ENCODE measurements at places on chromosomes 7 and 10.

GRCh38 chr10:69397972-69398371 lies 18.7 kb downstream of the TACR2 start:
- no peak for DNase-seq
- H3K36me3 ChIP-seq, result peaks cover 94% of the 10 kb centered on the region
- peaks cover 1% of the 10 kb centered on the region for H3K4me1 ChIP-seq
- no peak overlapping the region for H3K27ac ChIP-seq
- no peak overlapping the region for H3K4me3 ChIP-seq
- no peaks in the 10 kb centered on the region for H3K27me3 ChIP-seq

- no peak overlapping the region for H3K4me3 ChIP-seq
- no peak overlapping the region for H3K27ac ChIP-seq
- DNase-seq, result no peak
These were observed 57.6 kb downstream of the BICC1 start for GRCh38 chr10:58570307-58570723.

- H3K4me1 ChIP-seq, result no peaks in the 10 kb centered on the region
- no peaks in the 10 kb centered on the region for H3K36me3 ChIP-seq
- H3K4me3 ChIP-seq, result no peak overlapping the region
- peaks cover 20% of the 10 kb centered on the region for H3K27me3 ChIP-seq
- DNase-seq, result no peak
These were observed 73.9 kb downstream of the KCNMA1 start for GRCh38 chr10:77563638-77564270.

- peak overlapping the region; percentile 37 for H3K4me3 ChIP-seq
- H3K27me3 ChIP-seq, result no peaks in the 10 kb centered on the region
- peaks cover 64% of the 10 kb centered on the region for H3K4me1 ChIP-seq
- no peak for DNase-seq
These were observed 37.7 kb downstream of the CDK13 start for GRCh38 chr7:39987641-39988347.

- DNase-seq, result no peak
- H3K27ac ChIP-seq, result no peak overlapping the region
- H3K27me3 ChIP-seq, result no peaks in the 10 kb centered on the region
These were observed 63.8 kb downstream of the ICA1 start for GRCh38 chr7:8197994-8198698.

DNA sequence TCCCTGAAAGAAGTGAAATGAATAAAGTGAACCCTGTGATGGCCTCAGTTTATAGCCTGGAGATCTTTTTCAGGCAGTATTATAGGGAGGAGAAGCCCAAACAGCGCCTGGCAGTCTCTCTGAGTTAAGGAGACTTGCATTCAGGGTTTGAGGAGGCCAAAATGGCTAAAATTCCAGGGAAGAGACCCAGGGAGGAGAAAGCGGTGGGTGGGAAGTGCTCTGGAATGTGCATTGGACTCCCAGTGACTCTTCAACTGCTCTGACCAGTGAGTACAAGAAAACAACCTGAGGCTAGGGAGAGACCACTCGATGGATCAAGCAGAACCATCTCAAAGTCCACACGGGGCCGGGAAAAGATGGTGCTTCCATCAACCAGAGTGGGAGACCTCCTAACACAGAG lies 35.3 kb upstream of the EPHB6 start:
- H3K27ac ChIP-seq, result no peak overlapping the region
- H3K4me3 ChIP-seq, result no peak overlapping the region
- peaks cover 21% of the 10 kb centered on the region for H3K4me1 ChIP-seq
- DNase-seq, result no peak
- H3K36me3 ChIP-seq, result no peaks in the 10 kb centered on the region

DNA sequence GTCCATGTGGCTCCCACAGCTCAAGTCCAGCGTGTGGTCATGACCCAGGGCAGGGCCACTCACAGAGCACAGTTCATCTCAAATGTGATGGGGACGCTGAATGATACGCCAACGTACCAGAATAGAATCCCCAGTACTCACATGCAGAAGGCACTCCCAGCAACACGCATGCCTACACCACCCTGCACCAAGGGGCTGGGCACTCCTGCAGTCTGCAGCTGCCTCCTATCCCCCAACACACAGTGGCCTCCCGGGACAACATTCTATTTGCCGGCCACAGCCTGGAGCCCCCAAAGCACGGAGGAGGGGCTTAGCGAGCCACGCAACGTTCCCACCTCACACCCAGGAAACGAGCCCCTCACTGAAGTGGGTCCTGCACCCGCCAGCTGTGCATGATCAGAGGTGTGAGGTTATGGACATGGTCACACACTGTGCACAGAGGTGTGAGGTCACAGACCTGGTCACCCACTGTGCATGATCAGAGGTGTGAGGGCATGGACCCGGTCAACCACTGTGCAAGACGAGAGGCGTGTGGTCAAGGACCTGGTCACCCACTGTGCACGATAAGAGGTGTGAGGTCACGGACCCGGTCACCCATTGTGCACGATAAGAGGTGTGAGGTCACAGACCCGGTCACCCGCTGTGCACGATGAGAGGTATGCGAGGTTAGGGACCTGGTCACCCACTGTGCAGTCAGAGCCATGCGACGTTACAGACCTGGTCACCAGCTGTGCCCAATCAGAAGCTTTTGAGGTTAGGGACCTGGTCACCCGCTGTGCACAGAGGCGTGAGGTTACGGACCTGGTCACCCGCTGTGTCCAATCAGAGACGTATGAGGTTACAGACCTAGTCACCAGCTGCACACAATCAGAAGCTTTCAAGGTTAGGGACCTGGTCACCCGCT lies 182.8 kb downstream of the DIP2C start:
- DNase-seq, result no peak
- peaks cover 21% of the 10 kb centered on the region for H3K4me1 ChIP-seq
- peaks cover 10% of the 10 kb centered on the region for H3K27me3 ChIP-seq
- no peaks in the 10 kb centered on the region for H3K36me3 ChIP-seq
- H3K27ac ChIP-seq, result no peak overlapping the region

DNA sequence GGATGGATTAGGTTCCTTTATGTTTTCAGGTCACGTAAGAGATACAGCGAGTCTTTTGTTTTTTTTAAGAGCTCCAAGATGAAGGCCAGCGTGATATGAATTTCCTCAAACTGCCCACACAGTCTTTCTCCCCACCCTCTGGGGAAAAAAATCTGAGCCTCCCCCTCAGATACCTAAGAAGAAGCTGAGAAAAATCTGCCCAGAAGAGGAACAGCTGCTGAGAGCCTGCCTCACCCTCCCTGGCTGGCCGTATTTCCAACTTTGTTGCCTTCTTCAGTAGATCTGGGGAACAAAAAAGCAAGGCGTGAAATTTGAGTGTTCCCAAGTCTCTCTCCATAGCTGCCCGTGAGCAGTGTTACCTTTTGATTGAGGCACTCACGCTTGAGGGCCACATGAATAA lies 208.1 kb downstream of the KIAA1217 start:
- H3K4me1 ChIP-seq, result no peaks in the 10 kb centered on the region
- no peak overlapping the region for H3K27ac ChIP-seq
- no peak for DNase-seq
- peaks cover 22% of the 10 kb centered on the region for H3K27me3 ChIP-seq
- H3K4me3 ChIP-seq, result no peak overlapping the region
- no peaks in the 10 kb centered on the region for H3K36me3 ChIP-seq

GRCh38 chr7:8442814-8443304 lies 9.4 kb downstream of the NXPH1 start:
- DNase-seq, result peak; percentile 64
- H3K4me1 ChIP-seq, result peaks cover 18% of the 10 kb centered on the region
- no peaks in the 10 kb centered on the region for H3K36me3 ChIP-seq
- H3K27me3 ChIP-seq, result peaks cover 95% of the 10 kb centered on the region
- no peak overlapping the region for H3K27ac ChIP-seq

- H3K4me3 ChIP-seq, result no peak overlapping the region
- H3K27ac ChIP-seq, result peak overlapping the region; percentile 85
- H3K27me3 ChIP-seq, result no peaks in the 10 kb centered on the region
- peak; percentile 50 for DNase-seq
These were observed 9.4 kb upstream of the PSAP start for GRCh38 chr10:71860243-71861029.

DNA sequence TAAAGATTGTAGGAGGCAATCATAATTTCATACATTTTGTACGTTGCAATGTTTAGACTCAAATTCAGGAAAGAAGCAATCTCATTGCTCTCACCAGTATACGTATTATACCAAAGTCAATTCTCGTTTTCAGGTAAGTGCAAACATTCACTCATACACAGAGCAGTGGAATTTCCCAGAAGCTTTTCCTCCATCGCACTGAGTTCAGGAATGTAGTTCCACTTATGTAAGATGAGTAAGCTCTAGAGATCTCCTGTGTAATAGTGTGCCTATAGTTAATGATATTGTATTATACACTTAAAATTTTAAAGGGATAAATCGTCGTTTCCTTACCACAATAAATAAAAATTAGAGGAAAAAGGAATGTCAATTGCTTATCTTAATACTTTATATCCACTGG lies 470.8 kb upstream of the KCND2 start:
- H3K4me3 ChIP-seq, result no peak overlapping the region
- no peaks in the 10 kb centered on the region for H3K36me3 ChIP-seq
- H3K27me3 ChIP-seq, result no peaks in the 10 kb centered on the region
- no peaks in the 10 kb centered on the region for H3K4me1 ChIP-seq
- DNase-seq, result no peak

DNA sequence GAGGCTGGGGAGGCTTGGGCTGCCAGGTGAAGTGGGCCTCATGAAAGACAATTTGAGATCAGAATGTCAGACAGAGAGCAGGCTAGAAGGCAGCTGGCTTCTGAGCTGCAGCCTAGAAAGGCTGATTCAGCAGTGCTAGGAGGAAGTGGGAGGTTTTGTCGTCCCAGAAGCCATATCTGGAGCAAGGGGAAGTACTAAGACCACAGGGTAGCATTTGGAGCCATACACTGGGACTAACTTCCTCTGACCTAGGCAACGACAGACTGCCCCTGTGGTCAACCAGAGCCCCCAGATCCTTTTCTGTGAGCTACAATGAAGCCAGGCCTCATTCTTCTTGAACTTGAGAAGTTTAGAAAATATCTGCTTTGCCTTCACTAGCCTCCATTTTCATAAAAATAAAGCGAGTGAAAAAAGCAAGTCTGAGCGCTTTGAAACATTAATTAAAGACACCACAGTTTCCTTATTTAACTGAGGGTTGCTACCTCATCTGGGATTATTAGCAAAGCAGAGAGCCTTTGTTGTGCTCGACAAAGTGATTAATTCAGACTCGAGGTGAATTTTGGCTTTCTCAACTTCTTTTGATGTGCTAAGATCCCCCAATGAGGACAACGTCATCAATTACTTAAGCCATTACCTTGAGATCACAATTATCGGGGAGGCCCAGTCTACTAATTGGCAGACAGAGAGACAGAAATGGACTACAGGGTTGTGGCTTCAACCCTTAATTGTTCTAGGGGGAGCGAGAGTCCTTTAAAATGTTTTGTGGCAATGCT lies 26.6 kb downstream of the TBXAS1 start:
- no peaks in the 10 kb centered on the region for H3K27me3 ChIP-seq
- peak; percentile 42 for DNase-seq
- no peaks in the 10 kb centered on the region for H3K36me3 ChIP-seq
- no peak overlapping the region for H3K4me3 ChIP-seq
- H3K27ac ChIP-seq, result peak overlapping the region; percentile 77

- H3K4me3 ChIP-seq, result peak overlapping the region; percentile 68
- peak; percentile 54 for DNase-seq
- peak overlapping the region; percentile 90 for H3K27ac ChIP-seq
These were observed 126.7 kb upstream of the PRSS58 start for GRCh38 chr7:142384493-142384922.

- no peak overlapping the region for H3K4me3 ChIP-seq
- peaks cover 15% of the 10 kb centered on the region for H3K4me1 ChIP-seq
- no peak for DNase-seq
These were observed 41.6 kb downstream of the PROSER2 start for GRCh38 chr10:11864727-11865126.

GRCh38 chr7:7190142-7190541 lies 7.8 kb downstream of the C1GALT1 start:
- peaks cover 52% of the 10 kb centered on the region for H3K4me1 ChIP-seq
- H3K36me3 ChIP-seq, result peaks cover 37% of the 10 kb centered on the region
- no peak for DNase-seq
- no peak overlapping the region for H3K4me3 ChIP-seq
- H3K27me3 ChIP-seq, result no peaks in the 10 kb centered on the region

GRCh38 chr10:113825791-113826190 lies 28.1 kb downstream of the DCLRE1A start:
- H3K4me3 ChIP-seq, result no peak overlapping the region
- no peak for DNase-seq
- no peaks in the 10 kb centered on the region for H3K36me3 ChIP-seq
- no peaks in the 10 kb centered on the region for H3K27me3 ChIP-seq
- H3K4me1 ChIP-seq, result no peaks in the 10 kb centered on the region

DNA sequence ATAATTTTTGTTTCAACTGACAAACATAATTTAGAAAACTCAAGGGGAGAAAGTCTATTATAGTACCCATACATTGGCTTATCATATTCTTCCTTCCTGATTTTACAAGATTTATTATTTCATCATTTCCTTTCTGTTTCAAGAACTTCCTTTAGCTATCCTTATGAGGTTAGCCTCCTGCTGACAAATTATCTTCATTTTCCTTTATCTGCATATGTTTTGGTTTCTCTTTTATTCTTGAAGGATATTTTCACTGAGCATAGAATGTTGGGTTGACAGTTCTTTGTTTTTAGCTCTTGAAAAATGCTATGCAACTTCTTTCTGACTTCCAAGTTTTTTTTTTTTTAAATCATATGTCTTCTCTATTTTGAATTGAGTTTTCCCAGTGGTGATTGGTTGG lies 21.3 kb upstream of the TCERG1L start:
- DNase-seq, result no peak
- no peak overlapping the region for H3K4me3 ChIP-seq
- H3K27ac ChIP-seq, result no peak overlapping the region
- no peaks in the 10 kb centered on the region for H3K4me1 ChIP-seq
- H3K36me3 ChIP-seq, result no peaks in the 10 kb centered on the region
- peaks cover 4% of the 10 kb centered on the region for H3K27me3 ChIP-seq

DNA sequence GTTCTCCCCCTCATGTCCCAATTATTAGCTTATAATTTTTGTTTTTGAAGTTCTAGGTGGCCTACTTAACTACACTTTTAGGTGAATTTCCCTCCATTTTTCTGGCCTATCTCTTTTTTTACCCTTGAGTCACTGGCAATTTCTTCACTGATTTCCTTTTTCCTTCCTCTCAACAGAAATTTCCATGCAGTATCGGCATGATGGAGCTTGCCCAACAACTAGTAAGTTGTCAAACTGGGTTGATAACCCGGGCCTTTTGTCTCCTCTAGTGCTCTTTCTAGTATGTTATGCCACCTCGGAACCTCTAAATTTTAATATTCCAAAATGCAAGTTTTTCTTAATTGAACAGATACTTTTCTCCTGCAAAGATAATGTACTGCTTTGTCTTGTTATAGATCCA lies 147.1 kb downstream of the MLLT10 start:
- H3K27ac ChIP-seq, result no peak overlapping the region
- H3K27me3 ChIP-seq, result no peaks in the 10 kb centered on the region
- peaks cover 54% of the 10 kb centered on the region for H3K36me3 ChIP-seq

- peaks cover 15% of the 10 kb centered on the region for H3K27me3 ChIP-seq
- no peaks in the 10 kb centered on the region for H3K36me3 ChIP-seq
- no peaks in the 10 kb centered on the region for H3K4me1 ChIP-seq
- no peak for DNase-seq
These were observed 109.6 kb upstream of the STARD3NL start for GRCh38 chr7:38068461-38068860.

GRCh38 chr7:44077061-44077460 lies 5.3 kb downstream of the POLM start:
- DNase-seq, result no peak
- H3K4me3 ChIP-seq, result no peak overlapping the region
- no peaks in the 10 kb centered on the region for H3K27me3 ChIP-seq
- peak overlapping the region; percentile 92 for H3K27ac ChIP-seq
- peaks cover 100% of the 10 kb centered on the region for H3K36me3 ChIP-seq

Measured in activated T-cell treated with anti-CD3 and anti-CD28 coated beads, Interleukin-2, amount 50 U/mL, for 24 hours (primary cell).